Ovary (tissue), 10 donors: ENCODE measurements at places on chromosomes 6 and 20. TPM values are rescaled to one million over a fixed set of nuclear protein-coding genes. Genes with fewer than 3 reads are reported as not detected.

TMEM170B gene
- 3.6 TPM for polyA plus RNA-seq

MAP7 gene
- 1.2 TPM for polyA plus RNA-seq

HRH3 gene
- not detected for polyA plus RNA-seq

HLA-DMB gene
- polyA plus RNA-seq = 70.0 TPM

CEBPB gene
- polyA plus RNA-seq = 19.2 TPM

SRSF3 gene
- 267 TPM for polyA plus RNA-seq

CCN5 gene
- polyA plus RNA-seq = 196 TPM

PI16 gene
- polyA plus RNA-seq = 7.7 TPM

C2 gene
- polyA plus RNA-seq = 8.6 TPM

GGTLC1 gene
- not detected for polyA plus RNA-seq

DNA sequence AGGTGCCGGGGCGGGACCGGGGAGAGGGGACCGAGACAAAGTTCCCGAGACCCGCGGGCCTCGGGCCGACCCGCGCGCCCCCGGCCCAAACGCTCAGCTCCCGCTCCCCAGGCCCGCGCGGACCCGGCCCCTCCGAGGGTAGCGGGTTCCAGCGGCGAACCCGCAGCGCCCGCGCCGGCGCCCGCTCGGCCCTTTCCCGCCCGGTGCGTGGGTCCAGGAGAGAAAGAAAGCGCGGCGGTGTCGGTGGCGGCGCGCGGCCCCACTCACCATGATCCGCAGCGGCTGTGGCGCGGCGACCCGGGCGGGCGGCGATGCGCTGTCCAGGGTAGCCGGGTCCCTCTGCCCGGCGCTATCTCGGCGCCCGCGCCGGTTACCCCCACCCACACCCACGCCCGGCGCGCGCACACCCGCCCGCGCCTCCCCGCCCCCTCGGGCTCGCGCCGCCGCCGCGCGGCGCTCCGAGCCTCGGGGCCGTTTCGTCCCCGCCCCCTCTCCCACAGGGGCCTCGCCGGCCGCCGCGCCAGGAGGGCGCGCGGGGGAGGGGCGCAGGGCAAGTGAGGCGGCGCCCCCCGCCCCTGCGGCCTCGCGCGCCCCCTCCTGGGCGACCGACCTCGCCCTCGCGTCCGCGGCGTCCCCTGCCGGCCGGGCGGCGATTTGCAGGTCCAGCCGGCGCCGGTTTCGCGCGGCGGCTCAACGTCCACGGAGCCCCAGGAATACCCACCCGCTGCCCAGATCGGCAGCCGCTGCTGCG lies at the start of gene ELOVL2:
Gene ELOVL2, minus strand, starts transcription at position 345 of the 751 bp plus-strand sequence. Its CDS starts 75 bp downstream, at position 270.
- DNase-seq = no peak

DNA sequence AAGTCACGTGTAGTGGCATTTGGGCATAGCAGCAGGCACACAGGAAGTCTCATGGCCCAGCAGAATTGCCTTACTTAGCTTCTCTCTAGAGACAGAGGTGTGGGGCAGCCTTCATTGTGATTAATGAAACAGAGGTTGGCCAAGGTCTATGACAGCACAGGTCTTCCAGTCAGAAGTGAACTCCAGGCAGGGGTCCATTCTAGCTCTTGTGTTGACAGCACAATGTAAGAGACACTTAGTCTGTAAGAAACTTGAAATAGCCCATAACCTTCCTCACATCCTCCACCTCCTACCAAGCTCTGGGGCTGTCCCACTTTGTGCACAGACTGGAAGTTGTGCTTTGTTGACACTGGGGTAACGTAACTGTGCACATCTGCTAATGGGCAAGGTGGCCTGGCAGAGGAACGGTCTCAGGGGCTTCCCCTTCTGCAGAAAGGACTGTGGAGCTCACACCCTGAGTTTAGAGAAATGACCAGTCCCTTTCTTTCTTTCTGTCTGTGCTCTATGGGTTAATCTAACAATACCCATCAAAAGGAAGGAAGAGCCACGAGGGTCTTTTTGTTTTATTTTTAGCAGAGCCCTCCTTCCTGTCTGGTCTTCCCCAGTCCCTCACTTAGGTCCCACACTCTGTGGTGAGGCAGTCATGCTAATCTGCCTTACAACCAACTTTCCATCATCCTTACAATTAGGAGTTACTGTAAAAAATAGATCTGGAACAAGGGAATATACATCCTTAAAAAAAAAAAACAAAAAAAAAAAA lies 35.6 kb upstream of the TAGAP start:
- DNase-seq = no peak

DNA sequence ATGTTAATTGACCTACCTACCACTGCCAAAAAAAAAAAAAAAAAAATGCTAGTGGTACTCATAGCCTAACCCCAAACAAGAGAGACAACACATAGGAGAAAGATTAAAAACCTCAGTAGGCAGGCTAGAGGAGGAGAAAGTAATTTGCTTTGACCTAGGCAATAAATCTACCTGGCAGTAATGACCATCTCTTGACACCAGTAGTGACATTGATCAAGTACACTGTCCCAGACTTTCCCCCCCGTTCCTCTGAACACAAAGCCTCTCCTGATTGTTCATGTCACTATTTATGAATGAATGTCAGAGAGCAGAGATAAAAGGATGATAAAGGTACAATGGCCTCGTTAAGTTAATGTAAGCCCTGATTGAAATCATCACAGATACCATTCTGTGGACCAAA lies 746.8 kb downstream of the CBLN4 start:
- DNase-seq = no peak

DNA sequence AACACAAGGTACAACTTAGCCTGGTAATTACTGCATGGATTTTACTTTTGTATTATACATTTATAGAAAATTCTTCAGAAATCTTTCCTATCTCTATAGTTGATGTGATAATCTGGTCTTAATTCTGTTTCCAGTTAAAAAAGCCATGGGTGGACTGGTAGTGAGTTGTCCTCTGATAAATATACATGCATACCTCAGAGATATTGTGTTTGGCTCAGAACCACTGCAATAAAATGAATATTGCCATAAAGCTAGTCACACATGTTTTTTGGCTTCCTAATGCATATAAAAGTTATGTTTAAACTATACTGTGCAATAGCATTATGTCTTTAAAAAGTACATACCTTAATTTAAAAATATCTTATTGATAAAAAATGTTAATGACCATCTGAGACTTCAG lies 708.6 kb upstream of the MARCKS start:
- no peak for DNase-seq

- DNase-seq = no peak
Observed at GRCh38 chr20:13130061-13130706, 90.9 kb upstream of the ISM1 start.

DNA sequence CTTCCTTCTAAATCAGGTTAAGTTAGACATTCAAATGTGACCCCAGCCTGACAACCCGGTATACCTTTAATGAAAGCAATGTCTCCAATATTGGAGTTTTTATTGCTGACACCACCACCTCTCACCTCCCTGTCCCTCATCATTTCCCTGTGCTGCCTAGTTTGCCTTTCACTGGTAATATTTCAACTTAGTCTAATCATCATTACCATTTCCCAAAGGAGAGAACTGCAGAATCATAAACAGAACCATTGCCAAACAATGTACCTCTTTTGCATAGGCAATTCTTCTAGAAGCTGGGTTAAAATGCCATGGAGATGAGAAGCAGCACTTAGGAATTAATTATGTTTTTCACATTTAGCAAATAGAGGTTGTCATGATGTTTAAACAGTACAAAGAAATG lies 370.3 kb downstream of the LAMA2 start:
- no peak for DNase-seq

DNA sequence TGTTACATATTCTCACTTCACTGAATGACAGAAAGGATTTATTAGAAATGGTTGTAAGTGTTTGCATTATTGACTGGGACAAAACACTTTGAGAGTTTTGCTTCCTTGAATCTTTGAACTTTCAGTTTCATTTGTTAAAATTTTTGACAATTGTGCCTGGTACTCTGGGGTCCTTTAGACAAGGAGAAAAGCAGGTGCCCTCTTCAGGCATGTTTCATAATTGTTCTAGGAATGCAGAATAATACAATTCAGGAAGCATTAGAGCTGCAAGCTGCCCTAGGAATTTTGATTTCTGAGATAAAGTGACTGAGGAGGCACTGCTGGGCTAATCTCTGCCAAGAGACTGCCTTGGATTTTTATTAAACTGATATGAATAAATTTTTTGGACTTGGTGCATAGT lies 49.7 kb downstream of the TOP1 start:
- no peak for DNase-seq

- DNase-seq = no peak
Observed at GRCh38 chr6:169965239-169965638, 213.8 kb downstream of the ERMARD start.

- DNase-seq = no peak
Observed at GRCh38 chr6:131082335-131082734, 19.3 kb upstream of the EPB41L2 start.

- no peak for DNase-seq
Observed at GRCh38 chr6:98678481-98678880, 155.9 kb upstream of the POU3F2 start.

DNA sequence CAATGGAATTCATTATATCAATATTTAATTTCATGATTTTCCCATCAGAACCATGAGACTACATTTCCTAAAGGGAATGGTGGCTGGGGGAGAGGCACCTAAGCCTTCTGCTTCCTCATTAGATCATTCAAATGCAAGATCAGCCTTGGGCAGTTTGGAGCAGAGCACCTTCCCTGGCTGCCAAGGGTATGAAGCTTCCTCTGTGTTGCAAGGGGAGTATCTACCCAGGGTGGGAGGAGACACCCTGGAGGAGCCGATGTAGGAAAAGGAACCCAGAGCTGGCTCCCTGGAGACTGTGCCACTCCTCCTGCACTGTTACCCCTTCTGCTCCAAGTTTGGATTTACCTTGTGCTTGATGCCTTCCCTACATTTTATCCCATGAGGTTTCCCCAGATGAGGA lies 299.7 kb upstream of the PRDM1 start:
- DNase-seq = no peak

- no peak for DNase-seq
Observed at GRCh38 chr20:12833861-12834260, 174.9 kb upstream of the SPTLC3 start.

- no peak for DNase-seq
Observed at GRCh38 chr6:5536644-5537043, 275.3 kb downstream of the FARS2 start.

DNA sequence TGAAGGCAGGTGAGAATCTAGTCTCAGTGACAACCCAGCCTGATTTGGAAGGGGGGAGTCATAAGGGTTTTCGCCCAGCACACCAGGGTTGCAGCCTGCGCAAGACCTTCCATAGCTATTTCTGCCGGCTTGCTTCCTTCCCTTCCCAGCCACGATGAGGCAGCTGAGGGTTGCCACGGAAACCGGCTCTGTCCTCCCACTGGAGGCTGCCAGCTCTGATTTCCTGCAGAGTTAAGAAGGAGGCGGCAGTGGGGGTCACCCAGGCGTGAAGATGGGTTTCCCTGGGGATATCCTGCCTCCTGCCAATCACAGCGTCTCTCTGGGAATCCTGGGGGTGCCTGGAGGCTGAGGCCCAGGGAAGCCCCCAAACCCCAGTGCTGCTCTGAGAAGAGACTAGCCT lies 23.1 kb upstream of the KCNB1 start:
- DNase-seq = peak; percentile 37

DNA sequence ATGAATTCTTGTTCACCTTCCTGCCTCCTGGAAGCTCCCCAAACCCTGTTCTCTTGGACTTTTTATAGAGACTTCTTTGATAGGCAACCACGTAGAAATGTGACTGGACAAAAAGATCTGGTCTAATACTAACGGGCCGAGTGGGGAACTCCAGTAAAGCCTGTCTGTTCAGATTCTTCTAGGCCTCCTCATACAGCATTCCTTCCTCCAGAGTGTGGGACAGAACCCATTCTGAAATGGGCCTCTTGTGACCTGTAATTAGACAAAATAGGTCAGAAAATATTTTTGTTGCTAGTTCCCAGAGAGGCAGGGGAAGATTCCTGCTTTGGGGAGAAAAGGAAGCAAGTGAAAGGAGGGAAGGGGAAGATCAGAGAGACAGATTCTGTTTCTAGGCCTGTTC lies 374.3 kb downstream of the CDH26 start:
- no peak for DNase-seq

DNA sequence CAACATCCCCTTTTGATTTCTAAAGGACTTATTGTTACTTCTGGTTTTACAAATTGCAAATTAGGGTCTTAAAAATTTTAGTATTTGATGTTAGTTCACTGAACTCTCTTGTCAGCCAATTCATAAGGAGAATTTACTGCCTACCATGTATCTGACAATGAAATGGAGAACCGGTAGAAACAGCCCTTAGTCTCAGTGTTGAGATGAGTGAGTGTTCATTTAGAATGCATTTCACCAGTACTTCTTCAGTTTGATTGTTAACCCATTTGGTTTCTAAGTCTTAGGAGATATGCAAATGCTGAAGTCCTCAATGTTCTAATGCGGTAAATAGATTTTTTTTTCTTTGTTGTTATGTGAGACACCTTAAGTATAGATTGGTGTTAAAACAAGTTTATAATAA lies 616.3 kb upstream of the FLRT3 start:
- DNase-seq = no peak

- DNase-seq = no peak
Observed at GRCh38 chr6:112717401-112717800, 370.3 kb downstream of the RFPL4B start.

DNA sequence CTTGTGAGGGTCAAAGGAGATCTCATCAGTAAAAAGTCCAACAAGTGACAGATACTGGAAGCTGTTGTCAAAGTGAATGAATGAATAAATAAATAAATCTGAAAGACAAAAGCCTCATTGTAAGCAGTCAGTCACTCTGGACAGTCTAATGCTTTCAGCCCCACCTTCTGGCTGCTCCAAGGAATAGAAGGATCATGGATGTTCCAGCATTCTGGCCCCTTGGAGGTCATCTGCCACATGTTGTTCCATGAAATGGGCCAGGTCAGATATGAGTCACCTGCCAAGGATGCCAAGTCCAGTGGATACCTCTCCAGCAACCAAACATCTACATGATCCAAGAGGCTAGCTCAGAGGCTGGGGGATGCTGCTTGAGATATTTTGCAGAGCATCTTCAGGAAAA lies 185.6 kb downstream of the BMP7 start:
- no peak for DNase-seq

GRCh38 chr20:57594092-57594951 lies 25.9 kb downstream of the ZBP1 start:
- DNase-seq = peak; percentile 69

DNA sequence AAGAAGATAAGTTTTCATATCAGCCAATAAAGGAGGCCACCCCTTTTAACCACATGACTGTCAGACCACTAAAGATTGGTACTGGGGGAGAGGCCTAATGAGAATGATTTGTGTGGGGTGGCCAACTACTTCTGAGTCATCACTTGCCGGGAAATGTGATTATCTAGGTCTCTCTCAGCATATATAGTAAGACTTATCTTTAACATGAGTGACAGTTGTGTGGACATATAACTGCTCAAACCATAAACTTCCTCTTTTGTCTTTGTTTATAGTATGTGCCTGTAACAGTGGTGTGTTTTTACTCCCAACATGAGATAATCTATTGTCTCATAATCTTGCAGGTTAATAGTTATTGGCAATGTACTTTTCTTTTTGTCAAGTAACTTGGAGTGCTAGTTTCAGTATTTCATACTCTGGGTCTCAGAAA lies 312.4 kb downstream of the CDKAL1 start:
- no peak for DNase-seq

GRCh38 chr6:155782320-155782731 lies 326.7 kb upstream of the NOX3 start:
- DNase-seq = no peak

GRCh38 chr6:10658910-10659698 lies 35.3 kb downstream of the C6orf52 start:
- no peak for DNase-seq

GRCh38 chr6:153563001-153563400 lies 431.9 kb upstream of the RGS17 start:
- DNase-seq = no peak

GRCh38 chr6:131067521-131067920 lies 4.5 kb upstream of the EPB41L2 start:
- no peak for DNase-seq

GRCh38 chr6:131778169-131778568 lies 29.7 kb upstream of the ENPP1 start:
- no peak for DNase-seq
